ENCODE measurements at places on chromosomes 2 and 18.

- DNase-seq: no peak
Measured at GRCh38 chr2:167253025-167253424, 364.7 kb downstream of the XIRP2 start.

DNA sequence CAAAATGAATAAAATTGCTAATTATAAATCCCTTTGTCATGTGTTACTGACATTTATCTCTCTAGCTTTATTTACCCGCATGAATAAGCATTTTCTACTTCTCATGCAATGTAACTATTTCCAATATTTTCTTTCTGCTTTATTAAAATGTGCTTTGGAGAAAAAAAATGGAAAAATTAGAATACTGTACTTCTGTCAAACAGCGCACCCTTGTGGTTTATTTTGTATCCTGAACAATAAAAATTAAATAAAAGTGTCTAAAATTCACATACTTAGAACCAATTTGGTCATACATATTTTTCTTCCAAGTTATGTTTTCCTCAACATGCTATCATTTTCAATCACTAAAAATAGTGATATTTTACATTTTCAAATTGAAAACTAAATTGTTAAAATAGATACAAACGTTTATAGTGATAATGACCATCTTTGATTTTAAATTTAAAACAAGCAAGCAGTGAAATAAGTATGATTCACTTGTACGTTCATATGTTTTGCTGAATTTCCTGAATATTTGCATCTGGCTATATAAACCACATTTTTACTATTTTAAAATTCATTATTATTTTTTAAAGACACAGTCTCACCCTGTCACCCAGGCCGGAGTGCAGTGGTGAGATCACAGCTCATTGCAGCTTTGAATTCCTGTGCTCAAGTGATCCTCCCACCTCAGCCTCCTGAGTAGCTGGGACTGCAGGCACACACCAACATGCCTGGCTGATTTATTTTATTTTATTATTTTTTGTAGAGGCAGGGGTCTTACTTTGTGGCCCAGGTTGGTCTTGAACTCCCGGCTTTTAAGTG is 95.9 kb upstream of the GRB14 start:
- no peak for DNase-seq

GRCh38 chr2:62222674-62223073 is 26.8 kb downstream of the B3GNT2 start:
- no peak for DNase-seq

DNA sequence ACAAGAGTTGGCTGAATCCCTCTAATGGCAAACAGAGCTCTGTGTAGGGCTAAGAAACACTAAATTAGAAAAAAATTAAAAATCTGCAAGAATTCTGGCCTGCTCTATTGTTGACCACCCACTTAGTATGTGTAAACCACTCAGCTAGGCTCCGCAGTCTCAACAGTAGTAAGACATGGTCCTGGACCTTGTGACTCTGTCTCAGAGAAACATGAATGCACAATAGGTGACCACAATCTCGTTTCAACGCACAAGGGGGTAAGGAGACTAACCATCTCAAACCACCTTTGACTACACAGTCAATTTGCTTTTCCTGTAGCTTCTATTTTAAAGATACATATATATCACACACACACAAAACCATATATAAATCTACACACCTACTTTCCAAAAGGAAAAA is 16.5 kb downstream of the SEPTIN10 start:
- DNase-seq: no peak

GRCh38 chr18:8899000-8899399 is 193.6 kb downstream of the MTCL1 start:
- DNase-seq: no peak

DNA sequence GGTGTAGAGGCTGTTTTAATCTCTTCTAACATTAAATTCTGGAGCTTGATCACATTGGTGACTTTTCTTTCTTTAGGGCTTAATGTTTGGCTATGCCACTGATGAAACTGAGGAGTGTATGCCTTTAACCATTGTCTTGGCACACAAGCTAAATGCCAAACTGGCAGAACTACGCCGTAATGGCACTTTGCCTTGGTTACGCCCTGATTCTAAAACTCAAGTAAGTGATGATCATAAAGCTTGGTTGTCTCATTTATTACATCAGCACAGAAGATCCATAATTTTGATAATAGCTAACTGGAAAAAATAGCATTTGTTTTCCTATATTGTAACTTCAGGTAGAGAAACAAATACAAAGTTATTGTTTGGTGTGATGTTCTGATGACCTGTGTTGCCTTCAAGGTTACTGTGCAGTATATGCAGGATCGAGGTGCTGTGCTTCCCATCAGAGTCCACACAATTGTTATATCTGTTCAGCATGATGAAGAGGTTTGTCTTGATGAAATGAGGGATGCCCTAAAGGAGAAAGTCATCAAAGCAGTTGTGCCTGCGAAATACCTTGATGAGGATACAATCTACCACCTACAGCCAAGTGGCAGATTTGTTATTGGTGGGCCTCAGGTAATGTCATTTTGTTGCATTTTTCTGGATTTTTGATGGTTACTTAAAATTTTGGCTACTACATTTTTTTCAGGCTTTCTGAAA is 2.9 kb downstream of the MAT2A start:
- no peak for DNase-seq

GRCh38 chr2:20928617-20929016 is 105.7 kb upstream of the LDAH start:
- DNase-seq: no peak
